Stimulated activated CD8-positive, alpha-beta memory T cell treated with anti-CD3 and anti-CD28 coated beads, Interleukin-12 subunit alpha, Interleukin-12 subunit beta, amount 100 ng/mL, for 4 hours (primary cell): ENCODE measurements at places on chromosomes 2 and 18.

GRCh38 chr2:223215254-223215516 lies 163.2 kb downstream of the KCNE4 start:
- no peak for DNase-seq

GRCh38 chr2:143177096-143177786 lies 48.0 kb downstream of the ARHGAP15 start:
- DNase-seq: no peak

- no peak for DNase-seq
Observed at GRCh38 chr2:216536734-216537210, 38.1 kb downstream of the RPL37A start.

DNA sequence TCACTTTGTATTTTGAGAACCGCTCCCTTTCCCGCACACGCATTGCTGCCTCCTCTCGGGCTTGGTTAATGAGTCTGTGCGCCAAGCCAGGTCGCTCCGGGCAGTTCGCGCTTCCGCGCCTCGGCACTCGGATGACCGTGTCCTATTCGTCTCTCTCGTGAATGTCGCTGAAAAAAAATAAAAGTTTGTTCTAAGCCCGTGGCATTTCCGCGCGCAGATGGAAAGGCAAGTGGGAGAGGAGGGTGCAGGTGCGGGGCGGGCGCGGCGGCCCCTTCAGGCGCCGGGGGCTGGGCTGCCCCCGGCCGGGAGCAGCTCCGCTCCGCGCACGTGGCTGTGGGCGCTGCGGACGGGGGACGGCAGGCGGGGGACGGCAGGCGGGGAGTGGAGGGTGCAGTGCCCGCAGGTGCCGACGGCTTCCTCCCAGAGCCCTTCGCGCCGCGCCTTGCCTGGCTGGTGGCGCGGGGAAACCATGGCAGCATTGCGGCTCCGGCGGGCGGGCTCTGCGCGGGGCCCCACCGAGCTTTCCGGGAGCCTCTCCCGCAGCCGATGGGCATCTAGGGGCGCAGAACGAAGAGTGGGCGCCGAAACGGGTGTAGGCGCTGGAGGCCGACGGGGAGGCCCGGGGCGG lies 159.6 kb upstream of the SIX2 start:
- DNase-seq: no peak

- DNase-seq: no peak
Observed at GRCh38 chr2:236887953-236888793, 197.5 kb upstream of the COPS8 start.

- no peak for DNase-seq
Observed at GRCh38 chr2:154696810-154697417, 1.6 kb upstream of the KCNJ3 start.

DNA sequence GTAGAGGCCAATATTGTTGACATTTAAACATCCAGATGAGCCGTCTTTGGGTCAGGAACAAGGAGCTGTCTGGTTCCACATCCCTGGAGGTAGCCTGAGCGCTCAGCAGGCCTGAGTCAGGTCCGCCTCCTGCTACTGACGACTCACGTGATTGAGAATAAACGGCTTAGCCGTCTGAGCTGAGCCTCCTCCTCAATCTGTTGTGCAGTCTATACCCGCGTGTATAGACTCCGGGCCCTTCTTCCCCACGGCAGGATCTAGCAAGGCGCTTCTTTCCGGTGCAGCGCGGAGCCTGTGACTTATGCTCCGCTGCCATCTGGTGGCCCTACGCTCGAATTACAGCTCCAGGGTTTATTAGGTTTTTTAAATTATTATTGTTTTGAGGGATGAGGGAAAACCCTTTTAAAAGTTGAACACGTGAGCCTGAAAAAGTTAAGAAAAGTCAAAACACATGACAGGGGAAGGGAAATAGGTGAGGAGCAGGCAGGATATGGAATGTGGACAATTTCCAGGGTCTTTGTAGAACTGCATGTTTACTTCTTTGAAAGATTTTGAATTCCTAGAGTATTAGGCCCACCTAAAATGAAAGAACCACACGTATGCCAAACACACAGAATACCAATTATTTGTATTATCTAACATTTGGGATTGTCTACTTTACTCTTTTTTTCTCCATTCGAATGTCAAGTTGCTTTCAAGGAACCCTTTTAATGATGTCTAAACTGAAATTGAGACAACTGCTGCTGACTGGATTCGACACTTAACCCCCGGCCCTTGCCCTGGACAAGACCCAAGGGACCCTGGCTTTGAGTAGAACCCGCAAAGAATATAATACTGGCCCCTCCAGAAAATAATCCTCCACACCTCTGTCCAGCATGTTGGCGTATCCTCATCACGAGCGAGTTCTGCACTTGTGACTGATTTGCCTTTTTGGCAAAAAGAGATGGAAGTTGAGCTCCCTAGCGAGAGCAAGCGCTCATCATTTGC lies 112.4 kb upstream of the ZNF236 start:
- DNase-seq: peak; percentile 27

DNA sequence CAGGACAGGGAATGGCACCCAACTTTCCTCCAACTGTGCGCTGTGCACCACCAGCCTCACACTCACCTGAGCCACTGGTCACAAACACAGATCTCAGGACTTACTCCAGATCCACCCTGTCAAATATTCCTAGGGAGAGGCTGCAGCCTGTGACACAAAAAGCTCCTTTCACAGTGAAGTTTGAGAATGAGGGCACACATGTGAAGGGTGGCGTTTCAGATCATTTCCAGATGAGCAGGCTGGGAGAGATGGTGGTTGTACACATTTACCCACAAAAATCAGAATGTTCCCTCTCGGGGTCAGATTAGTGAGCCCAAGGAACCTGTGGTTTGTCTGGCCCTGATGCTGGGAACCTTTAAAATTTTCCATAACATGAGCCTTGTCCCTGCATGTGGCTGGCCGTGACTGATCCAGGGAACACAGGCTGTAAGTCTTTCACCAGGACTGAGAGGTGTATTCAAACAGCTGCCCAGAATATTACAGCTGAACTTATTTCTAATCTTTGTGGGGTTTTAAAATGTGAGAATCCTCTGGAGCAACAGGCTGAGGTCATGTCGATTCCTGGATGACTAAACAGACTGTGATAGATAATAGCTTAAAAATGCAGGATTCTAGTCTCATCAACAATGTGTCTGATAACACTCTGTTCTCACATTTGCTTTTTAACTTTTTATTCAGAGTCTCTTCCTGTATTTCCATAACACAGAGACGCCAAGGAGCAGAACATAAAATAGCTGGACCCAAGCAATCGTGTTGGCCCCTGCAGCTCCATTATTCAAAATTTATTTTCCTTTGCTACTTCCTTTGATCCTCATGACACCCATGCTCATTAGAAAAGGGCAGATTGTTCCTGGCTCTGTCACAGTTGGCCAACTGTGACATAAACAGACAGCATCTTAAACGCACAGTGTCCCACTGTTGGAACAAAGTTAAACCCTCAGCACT lies 35.5 kb downstream of the IL1R2 start:
- no peak for DNase-seq

DNA sequence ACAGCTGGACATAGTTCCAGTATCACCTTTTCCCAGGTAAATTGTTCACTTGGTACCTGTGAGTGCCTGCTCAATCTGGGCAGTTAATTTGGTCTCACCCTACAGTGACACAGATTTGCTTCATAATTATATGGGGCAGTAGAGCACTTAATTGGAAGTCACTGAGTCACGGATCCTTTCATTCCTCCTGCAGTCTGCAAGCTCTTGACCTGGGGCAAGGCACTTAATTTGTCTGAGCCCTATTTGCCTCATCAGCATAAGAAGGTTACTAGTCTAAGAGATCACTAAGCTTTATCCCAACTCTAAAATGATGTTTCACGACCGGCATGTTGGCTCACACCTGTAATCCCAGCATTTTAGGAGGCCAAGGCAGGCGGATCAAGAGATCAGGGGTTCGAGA lies 8.9 kb downstream of the FBXO36 start:
- no peak for DNase-seq

- peak; percentile 7 for DNase-seq
Observed at GRCh38 chr18:48541026-48541746, 2.4 kb downstream of the CTIF start.

- DNase-seq: no peak
Observed at GRCh38 chr18:36711014-36711725, 117.6 kb downstream of the TPGS2 start.

DNA sequence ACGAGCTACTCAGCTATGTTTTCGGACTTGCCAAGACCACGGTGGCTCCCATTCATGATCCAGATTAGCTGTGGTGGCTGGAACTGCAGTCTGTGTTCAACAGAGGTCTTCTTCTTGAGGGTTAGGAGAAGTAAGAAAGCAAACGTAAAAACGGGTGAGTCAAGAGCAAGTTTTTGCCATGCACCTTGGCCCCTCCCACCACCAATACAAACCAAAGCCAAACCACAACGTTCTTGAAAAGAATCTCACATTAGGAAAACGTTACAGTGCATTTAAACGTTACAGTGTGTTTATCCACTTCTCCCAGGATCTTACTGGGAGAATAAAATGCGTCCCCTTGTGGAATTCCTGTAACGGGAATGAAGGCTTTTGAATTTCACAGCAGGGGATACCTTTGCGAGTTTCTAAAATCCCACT lies 725 bp downstream of the FBXO48 start:
- peak; percentile 26 for DNase-seq

- no peak for DNase-seq
Observed at GRCh38 chr2:220528180-220528675, 900.8 kb downstream of the SLC4A3 start.

DNA sequence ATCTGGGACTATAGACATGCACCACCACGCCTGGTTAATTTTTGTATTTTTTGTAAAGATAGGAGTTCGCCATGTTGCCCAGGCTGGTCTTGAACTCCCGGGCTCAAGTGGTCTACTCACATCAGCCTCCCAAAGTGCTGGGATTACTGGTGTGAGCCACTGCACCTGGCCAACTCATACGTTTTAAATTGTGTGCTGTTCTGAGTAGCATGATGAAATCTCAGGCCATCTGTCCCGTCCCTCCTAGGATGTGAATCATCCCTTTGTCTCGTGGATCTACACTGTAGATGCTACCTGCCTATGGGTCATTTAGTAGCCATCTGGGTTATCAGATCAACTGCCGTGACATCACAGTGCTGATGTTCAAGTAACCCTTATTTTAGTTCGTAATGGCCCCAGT lies 38.5 kb upstream of the RMP24 start:
- DNase-seq: no peak

DNA sequence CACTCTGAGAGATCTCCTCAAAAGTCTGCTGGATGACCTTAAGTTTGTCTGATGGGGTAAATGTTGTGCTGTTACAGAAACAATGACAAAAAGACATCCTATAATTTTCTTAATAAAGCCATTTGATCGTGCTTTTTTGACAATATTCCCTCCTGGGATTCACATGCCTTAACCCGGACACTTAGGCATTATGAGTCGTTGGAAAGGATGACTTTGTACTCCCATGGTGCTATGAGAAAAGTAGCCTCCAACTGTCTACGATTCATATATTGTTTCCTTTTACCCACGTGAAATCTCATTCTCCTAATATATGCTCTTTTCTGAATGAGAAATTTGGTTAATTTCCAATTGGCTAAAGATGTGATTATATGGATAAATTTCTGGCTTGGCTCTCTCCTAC lies 6.1 kb upstream of the MPP4 start:
- DNase-seq: no peak

DNA sequence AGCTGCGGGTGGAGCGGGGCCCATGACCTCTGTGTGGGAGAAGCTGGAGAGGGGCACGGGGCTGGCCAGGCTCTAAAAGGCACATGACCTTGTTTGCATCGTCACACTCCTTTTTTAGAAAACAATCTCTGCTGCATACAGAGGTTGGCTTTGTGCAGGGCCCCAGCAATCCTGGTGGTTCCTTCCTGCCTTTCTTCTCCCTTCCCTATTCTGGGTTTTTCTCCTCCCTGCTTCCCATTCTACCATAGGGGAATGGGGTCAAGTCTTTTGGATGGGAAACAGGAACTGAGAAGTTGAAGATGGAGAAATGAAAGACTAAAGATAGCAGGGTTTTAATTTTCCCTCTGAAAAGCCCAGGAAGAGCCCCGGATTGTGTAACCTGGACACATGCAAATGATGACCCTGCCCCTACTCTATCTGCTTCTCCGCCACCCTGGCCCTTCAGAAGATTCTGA lies 53.9 kb downstream of the ASAP2 start:
- no peak for DNase-seq

DNA sequence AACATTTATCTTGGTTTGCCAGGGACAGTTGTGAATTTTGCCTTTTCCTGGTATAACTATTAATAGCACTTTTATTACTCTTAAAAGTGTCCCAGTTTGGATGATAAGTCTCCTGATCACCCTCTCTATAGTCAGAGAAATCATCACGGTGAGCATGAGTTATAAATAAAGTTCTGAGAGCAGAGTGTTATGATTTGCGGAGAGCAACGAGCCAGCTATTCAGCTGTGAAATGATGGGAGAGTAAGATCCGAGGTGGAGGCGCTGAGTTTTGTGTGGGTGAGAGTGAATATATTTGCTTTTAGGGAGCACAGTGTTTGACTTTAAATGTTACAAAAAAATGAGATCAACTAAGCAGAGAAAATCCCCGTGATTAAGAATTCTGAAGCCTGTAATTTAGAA lies 179.6 kb downstream of the DSC3 start:
- no peak for DNase-seq

DNA sequence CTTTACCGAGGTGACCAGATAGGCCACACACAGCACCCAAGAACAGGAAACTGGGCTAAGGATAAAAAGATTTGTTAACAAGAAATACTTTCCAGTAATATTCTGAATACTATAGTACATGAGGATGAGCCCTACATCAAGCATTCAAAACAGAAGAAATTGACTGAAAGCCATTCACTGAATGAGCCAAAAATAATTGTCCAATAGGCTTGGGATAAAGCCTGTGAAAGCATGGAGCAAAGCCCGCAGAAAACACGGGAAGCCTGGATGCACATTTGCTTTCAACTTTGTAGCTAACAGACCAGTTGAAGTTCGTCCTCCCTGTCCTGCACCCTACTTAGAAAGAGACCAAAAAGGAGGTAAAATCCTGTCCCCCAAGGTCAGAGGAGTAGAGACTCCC lies 56.3 kb downstream of the DIPK1C start:
- no peak for DNase-seq

DNA sequence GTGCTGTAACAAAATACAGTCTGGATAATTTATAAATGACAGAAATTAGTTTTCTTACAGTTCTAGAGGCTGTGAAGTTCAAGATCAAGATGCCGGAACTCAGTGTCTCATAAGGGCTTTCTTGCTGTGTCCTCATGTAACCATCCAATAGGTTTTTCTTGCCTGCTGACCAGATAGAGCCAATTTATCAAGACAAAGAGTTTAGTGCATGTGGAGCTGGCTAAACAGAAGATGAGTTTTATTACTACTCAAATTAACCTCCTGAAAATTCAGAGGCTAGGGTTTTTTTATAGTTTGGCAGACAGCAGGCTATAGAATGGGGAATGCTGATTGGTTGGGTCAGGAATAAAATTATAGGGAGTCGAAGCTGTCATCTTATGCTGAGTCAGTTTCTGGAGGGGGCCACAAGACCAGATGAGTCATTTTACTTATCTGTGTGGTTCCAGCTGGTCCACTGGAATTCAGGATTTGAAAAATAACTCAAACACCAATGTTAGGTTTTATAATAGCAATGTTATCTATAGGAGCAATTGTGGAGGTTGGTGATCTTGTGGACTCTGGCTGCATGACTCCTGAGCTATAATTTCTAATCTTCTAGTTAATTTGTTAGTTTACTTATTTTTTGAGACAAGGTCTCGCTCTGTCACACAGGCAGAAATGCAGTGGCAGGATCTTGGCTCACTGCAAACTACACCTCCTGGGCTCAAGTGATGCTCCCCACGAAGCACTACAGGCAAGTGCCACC lies 3.2 kb upstream of the PDK1 start:
- no peak for DNase-seq
